ENCODE measurements at places on chromosomes 12 and 14.

DNA sequence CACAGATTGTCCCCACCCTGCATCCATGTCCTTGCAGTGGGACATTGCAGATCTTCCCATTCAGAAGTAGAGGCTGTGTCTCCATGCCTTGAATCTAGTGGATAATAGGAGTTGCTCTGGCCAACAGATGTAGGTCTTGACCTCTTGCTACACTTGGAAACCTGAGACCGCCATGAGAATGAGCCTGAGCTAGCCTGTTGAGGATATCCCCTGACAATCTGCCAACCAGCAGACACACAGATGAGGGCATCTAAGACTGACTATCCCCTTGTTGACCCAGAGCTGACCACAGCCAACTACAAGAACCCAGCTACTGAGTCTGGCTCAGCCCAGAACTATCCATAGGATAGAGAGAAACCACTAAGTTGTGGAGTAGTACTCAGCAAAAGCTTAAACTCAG is 161.1 kb upstream of the NOS1 start:
- no peak for DNase-seq

- DNase-seq, result no peak
Measured at GRCh38 chr12:32517966-32518365, 118.6 kb downstream of the FGD4 start.

- DNase-seq, result no peak
Measured at GRCh38 chr14:35999294-35999693, 173.2 kb downstream of the BRMS1L start.

- no peak for DNase-seq
Measured at GRCh38 chr12:88553941-88554658, 26.2 kb downstream of the KITLG start.

DNA sequence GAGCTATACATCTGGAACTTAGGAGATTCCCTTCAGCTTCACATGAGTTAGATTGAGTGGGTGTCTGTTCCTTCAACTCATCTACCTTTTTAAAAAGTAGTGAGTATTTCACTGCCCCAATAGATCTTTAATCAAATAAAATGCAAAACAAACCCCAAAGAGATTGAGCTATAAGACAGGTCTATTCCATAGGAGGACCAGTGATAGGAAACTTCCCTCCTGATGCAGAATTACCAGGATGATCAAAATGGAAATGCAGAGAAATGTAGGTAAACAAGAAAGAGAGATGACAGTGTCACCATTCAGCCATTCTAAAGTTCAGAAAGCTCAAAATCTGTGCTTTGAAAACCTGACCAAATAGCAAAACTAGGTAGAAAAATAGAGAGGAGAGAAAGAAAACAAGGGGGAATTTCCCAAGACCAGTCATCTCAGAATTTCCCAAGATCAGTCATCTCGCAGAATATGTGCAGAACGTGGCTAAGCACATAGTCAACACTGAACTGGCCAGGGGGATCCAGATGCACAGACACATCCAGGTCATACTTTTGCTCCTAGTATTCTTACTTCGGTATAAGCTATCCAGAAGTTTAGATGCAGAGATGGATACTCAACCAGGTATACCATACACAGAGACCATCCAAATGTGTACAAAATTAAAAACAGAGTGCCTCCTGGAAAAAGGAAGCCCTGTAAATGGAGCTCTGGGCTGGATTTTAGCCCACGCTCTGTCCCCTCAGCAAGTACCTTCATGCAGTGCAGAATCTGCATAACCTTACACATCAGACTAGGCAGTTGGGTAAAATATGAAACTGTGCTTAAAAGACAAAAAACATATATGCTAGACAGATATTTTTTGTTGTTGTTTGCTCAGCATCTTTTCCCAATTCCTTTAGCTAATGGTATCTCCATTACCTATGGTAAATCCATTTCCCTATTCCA is 27.4 kb downstream of the SLC41A2 start:
- DNase-seq, result no peak

DNA sequence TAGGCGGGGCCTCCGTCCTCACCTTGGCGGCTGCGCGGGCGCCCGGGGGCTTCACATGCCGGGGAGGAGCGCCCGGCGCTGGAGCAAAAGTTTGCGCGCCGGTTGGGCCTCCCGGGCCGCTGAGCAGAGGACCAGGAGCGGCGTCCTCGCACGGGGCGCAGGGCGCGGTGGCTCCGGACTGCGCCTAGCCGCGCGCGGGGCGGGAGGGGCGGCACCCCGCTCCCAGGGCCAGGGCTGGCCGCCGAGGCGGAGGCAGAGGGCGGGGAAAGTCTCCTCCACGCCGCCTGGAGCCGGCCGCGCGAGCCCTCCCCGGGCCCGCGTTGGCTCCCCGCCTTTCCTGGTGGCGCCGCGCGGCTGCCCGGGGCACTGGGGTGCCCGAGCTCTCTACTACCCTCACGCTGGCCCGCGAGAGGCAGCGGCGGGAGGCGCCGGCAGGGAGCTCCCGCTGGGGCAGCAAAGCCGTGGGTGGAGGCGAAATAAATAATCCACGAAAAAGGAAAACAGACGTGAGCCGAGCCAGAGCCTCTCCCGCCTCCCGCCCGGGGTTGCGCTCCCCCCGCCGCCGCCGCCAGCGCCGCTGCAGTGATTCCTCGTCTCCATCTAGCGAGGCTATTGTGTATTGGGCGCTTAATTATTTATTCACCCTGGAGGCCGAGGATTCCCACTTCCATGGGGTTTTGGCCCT is 400 bp upstream of the PRIMA1 start:
- DNase-seq, result no peak

DNA sequence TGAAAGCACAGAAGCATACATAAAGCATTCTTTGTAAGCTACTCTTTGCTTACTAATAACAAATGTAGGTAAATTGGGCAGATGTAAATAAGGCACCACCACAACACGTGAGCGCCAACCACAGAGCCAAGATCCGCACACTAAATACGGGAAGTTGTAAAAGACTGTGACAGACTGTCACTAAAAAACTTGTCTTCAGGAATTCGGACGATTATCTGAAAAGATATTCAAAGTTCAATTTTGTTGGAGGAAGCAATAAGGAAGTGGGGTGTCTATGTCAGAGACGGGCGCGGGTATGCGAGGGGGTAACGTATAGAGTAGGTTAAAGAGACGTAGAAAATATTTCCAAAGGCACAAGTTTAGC is 1.5 kb upstream of the HSP90B1 start:
- DNase-seq, result no peak

- DNase-seq, result no peak
Measured at GRCh38 chr14:94925416-94926173, 155.7 kb upstream of the GSC start.

- no peak for DNase-seq
Measured at GRCh38 chr14:93035917-93036651, 79.6 kb downstream of the ITPK1 start.

DNA sequence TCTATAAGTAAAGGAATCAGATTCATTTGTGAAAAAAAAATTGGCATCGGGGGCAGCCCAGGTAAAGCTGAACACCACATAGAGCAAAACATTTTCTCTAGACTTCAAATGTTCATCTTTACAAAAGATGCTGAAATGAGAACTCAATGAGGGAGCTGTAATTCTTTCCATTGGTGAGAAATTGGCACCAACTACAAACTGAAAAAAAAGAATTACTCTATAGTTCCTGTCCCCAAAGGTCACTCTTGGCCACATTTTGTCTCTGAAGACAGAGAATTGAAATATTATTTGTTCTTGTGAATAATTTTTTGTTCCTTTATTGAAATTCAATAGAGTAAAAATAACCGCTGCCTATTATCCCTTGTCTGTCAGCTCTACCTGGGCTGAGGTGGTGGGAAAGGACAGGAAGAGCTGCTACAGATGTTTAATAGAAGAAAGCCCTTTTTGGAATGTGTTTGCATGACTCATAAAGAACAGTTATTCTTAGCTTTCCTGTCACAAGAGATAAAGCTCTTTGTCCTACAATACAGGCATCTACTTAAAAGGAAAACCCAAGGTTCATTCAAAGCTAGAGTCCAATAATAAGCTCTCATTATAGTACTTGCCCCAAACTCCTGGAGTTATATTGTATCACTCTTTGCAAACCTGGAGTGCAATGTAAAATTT is 380.1 kb upstream of the KITLG start:
- DNase-seq, result no peak

DNA sequence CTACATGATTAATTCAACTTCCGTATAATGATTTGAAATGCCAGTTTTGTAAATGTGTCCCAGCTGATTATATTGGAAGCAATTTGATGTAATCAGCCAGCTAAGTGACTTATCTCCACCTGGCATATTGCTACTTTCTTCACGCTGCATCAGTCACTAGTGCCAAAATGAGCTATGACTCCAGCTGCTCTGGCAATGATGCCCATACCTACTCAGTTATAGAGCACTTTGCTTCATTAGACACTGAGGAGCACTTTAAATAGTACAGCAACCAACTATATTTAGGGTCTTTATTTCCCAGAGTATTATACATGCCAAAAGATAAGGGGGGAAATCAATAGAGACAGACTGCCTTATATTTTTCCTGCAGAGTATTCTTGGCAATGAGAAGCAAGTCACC is 67.9 kb upstream of the LIN7A start:
- DNase-seq, result no peak

DNA sequence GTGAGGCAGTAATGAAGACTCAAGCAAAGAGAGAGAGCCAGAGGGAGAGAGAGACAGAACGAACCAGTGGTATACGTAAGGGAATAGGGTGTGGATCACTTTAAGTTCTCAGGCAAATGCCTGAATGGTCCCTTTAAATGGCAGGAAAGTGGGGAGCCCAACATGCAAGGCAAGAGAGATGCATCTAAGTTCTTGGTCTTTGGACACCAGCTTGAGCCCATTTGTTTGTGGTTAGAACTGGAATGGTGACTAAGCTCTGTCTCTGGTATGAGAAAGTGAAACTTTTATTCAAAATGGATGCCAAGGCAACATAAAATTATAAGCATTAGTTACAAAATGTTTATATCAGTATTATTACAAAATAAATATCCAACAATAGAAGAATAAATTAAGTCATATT is 192.2 kb upstream of the ALG10 start:
- DNase-seq, result no peak

DNA sequence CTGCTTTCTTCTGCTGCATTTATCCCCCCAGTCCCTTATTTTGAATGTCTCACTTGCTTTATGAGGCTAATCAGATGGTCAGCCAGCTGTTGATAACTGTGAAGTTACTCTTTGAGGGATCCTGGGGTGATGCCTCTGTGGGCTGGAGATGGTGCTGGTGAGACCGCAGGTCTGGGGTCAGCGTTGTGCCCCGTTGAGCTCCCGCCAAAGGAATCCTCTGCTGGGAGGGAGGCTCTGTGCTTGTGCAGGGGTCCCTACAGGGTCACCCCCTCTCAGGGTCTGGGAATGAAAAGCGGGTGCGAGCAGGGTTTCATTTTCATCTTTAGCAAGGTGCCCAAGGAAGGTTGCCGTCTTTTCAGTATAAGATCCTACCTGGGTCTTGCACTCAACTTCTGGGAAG is 161.2 kb upstream of the RTL1 start:
- no peak for DNase-seq

DNA sequence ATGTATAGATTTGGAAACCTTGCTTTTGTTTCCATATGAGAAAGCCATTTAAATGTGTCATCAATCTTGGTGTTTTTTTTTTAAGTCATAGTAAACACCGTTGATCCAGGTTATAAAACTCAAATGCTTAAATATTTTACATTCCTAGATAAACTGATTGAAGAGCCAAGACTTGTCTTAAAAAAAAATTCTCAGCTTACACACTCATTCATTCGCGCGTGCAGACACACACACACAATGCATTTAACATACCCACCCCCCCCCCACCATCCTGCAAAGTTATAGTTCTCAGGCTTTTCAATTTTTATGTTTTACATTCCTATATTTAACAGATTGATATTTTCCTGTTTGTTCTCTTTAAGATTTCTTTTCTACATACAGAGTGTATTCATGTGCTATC is 536.4 kb downstream of the PRKD1 start:
- DNase-seq, result no peak

DNA sequence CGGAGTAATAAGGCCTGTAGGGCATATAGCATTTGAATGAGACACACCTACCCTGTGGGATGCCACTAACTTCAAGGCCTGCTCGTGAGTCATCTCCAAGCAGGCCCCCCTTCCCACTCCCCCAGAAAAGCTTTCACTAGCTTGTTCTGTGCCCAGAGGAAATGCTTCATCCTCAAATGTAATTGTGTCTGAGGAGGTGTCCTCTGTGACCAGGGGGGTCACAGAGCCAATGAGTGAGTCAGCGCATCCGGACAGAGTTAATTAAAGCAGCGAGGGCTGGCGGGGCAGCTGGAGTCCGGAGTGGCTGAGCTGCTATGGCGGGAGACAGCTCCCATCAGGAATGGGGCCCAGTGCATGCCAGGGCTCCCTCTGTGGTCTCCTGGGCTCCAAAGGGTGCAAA is 27.0 kb upstream of the ESRRB start:
- DNase-seq, result no peak

GRCh38 chr12:75631831-75632230 is 120.4 kb upstream of the KRR1 start:
- DNase-seq, result no peak
